NCI-H748 treated with DMSO at 0.1 percent for 48 hours (cell line): ENCODE measurements at places on chromosomes 2 and 18.

DNA sequence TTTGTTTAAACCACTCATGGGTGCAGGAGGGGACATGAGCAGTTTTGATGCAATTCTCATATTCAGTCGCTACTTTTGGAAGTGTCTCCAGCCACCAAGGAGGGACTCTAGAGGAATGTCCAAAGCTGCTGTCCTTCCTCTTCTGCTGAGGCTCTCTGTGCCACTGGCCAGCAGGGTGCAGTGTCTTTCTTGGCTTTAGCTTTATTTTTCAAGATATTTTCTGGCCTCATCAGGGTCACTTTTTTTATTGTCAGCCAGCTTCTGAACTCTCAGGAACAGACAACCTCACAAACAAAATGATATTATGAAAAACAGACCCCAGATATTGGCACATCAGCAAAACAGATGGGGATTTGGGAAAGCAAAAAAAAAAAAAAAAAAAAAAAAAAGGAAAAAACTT is 289.3 kb upstream of the ZSWIM2 start:
- DNase-seq = no peak

- DNase-seq = no peak
Observed at GRCh38 chr2:58928391-58928790, 687.3 kb upstream of the FANCL start.

GRCh38 chr2:68645523-68645922 is 2.1 kb downstream of the PROKR1 start:
- no peak for DNase-seq

GRCh38 chr2:241180495-241180894 is 8.0 kb upstream of the ANO7 start:
- no peak for DNase-seq

DNA sequence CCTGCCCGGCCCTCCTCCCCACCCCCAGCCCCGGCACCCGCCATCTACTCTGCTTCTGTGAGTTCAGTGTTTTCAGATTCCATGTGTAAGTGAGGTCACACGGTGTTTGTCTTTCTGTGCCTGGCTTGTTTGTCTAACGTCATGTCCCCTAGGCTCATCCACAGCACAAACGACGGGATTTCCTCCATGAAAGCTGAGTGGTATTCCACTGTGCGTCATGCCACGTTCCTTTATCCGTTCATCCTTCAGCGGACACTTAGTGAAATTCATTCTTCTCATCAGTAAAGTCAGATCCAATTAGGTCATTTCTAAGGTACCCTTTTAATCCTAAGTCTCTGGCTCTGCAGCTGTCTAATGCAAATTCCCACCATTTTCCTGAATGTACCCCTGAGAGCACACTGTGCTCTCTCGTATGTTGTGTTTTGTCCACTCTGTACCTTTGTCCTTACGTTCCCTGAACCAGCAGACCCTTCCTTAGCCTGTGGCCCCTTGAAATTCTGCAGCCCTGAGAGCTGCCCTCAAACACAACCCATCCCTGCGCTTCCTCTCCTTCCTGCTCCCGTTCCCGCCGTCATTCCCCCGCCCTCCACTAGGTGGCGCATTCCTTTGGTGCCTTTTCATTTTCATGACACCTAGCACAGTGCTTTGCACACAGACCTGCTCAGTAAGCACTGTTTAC is 44.1 kb downstream of the TRAPPC12 start:
- peak; percentile 19 for DNase-seq

DNA sequence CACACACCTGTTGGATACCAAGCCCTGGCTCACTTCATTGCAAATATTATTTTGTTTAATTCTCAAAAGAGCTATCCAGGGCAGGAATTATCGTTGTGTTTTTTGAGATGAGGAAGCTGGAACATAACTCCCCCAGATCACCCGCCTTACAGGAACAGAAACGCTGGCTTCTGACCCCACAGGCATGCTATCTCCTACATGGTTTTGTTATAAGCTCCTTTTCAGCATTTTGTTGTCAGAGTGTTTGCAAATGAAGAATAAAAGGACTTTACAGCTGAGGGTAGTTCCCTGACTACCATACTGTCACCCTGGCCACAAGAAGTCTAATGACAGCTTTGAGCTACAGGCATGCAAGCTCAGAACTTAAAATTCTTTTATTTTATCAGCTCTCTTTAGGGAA is 62.0 kb upstream of the MRPS9 start:
- no peak for DNase-seq

GRCh38 chr2:45352506-45352905 is 258.6 kb downstream of the SRBD1 start:
- DNase-seq = no peak

DNA sequence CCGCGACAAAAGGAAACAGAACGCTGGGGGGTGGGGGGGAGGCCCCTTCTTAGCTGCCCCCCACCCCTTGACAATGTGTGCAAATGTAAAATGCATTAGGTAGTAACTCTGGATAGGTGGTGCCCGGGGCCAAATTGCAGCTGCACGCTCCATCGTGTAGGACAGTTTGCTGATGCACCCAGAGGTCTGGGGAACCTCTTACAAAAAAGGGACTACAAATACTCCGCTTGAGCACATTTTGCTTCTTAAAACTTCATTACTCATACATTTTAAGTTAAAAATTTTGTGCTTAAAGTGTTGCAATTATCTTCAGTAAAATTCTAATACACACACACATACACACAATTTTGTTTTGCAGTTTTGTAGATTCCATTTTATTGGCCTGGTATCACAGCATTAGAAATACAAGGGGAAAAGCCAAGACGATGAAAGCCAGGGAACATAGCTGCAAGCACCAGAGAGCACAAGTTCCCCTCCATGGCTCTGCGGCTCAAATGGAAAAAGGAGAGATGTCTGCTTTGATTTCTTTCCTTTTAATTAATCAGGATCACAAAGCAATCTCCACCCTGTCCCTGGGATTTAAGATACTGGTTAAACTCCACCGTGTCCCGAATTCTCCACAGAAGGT is 582.1 kb downstream of the ZEB2 start:
- no peak for DNase-seq

DNA sequence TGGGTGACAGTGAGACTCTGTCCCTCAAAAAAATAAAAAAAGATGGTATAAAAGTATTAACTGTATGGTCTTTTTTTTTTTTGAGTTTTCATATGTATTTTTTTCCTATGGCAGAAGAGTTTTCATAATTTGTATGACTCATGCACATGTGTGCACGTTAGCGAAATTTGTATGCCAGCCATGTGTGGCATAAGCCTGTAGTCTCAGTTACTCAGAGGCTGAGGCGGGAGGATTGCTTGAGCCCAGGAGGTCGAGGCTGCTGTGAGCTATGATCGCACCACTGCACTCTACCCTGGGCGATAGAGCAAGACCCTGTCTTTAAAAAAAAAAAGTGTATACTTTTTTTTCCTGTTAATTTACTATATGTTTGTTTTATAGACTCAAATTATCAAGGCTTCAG is 160.8 kb downstream of the TGIF1 start:
- no peak for DNase-seq

GRCh38 chr18:57366528-57367081 is 14.2 kb downstream of the ST8SIA3 start:
- no peak for DNase-seq

GRCh38 chr18:21054252-21054821 is 57.3 kb downstream of the ROCK1 start:
- no peak for DNase-seq

DNA sequence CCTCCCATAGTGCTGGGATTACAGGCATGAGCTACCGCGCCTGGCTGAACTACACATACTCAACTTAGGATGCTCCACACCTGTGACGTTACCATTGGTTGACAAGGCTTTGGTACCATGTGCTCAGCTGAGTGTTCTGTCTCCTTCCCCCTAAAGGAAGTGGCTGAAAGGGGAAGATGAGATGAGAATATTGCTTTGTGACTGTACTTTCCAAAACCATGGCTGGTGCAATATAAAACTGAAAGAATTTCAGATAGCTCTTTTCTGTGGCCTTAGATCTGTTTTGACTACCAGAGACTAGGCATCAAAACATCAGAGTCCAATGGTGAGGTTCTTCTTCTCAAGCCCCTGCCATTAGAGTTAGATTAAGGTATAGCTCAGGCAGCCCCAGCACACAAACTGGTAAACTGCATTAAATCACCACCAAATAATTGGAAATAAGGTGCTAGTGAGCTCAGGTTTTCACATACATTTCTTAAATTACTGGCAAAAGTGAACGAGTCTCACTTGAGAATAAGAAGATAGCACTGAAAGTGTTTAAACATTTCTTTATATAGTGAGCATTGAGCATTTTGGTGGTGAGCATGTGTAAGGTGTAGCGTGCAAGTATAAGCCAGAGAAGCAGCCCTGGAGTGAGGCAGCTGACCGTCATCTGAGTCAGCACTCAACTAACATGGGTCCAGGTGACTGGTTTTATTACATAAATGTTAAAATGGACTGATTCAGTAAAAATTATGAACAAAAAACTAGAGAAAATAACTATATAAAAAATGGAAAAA is 113.5 kb upstream of the FZD5 start:
- DNase-seq = no peak

- no peak for DNase-seq
Observed at GRCh38 chr2:235541838-235542549, 48.2 kb downstream of the AGAP1 start.

DNA sequence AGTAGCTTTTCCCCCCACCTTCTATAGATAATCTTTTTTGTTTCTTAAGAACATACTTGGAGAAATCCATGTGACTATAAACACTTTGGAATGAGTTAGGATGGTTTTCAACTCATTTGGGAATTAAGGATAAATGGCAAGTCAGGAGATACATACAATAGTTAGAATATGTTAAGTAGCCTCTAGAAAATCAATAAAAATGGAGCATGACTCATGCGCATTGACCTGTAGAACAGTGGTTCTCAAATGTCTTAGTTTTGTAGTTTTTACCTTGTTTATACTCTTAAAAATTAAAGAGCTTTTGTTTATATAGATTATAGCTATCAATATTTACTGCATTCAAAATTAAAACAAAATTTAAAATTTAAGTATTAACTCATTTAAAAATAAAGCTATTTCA is 24.7 kb downstream of the NUP35 start:
- DNase-seq = no peak
